Coronary artery (tissue), 2 donors: ENCODE measurements at places on chromosomes 4 and X.

GRCh38 chrX:25198891-25199290 is 183.1 kb upstream of the ARX start:
- DNase-seq, result no peak

DNA sequence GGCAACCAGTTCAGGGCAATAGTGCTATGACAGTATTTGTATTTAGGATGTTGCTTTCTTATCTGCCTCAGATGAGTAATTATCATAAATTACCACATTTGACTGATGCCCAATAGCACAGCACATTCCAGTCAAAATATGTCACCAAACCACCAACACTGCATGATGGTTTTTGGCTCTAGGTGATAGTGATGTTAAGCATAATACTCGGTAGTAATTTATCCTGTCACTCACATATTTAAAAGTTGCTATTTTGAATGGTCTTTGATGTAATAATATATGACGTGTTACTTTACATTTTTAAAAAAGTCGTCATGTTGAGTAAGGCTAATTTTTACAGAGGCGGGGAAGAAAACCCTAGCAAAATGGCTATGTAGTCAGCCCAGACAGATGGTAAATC is 42.5 kb downstream of the UNC5C start:
- DNase-seq, result no peak

- DNase-seq, result peak; percentile 81
These were observed 407 bp downstream of the IL13RA1 start for GRCh38 chrX:118727686-118728339.

DNA sequence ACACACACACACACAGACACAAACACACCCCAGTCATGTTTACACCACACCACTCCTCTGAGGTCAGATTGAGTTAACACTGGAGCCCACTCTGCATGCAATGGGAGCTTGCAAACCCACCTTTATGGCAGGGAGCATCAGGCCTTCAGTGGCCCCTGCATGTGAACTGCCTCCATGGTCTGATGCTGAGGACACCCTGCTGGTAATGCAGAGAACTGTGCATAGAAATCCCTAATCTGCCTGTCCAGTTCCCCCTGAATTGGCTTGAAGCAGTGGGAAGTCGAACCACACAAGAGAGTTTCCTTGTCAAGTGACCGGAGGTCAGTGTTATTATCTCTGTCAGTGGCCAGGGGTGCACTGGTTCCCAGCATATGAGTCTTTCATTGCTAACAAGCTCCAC is 59.8 kb downstream of the ANOS1 start:
- DNase-seq, result no peak

- DNase-seq, result no peak
These were observed 67.7 kb upstream of the FAM9A start for GRCh38 chrX:8868906-8869305.
